ENCODE measurements at places on chromosomes 7 and 10.

DNA sequence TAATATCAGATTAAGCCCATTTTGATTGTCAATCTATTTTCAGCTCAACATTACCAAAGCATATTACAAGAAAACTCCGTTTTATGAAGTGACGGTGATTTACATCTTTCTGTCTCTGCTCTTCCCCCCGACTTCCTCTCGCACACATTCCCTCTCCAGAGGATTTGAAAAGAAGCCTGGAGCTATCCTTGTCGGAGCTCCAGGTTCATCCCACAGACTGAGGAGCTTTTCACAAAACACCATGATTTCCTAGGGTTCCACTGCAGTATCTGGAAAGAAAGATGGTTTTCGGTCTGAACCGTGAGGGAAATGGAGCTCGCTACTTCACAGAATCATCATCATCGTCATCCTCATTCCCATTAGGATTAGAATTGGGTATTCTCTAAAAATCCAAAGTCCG is 655.5 kb upstream of the MGMT start:
- no peak for DNase-seq

DNA sequence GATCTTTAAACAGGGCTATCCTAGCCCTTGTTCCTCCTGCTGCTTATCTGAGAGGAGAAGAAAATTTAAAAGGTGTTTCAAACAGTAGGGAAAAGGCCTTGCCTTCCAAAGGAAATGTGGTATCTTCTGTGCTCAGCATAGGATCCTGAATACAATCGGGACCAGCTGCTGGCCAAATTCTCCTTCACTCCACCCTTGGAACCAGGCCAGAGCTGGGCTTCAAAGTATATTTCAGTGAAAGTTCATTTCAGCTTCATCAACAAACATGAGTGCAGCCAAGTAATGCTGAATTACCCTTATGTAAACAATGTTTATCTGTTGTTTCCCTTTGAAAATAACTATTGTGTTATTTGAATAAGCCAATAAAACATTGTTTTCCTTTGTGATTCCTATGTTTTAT is 146.5 kb upstream of the MEOX2 start:
- DNase-seq = no peak

GRCh38 chr7:67470256-67470751 is 473.7 kb downstream of the TYW1 start:
- no peak for DNase-seq

DNA sequence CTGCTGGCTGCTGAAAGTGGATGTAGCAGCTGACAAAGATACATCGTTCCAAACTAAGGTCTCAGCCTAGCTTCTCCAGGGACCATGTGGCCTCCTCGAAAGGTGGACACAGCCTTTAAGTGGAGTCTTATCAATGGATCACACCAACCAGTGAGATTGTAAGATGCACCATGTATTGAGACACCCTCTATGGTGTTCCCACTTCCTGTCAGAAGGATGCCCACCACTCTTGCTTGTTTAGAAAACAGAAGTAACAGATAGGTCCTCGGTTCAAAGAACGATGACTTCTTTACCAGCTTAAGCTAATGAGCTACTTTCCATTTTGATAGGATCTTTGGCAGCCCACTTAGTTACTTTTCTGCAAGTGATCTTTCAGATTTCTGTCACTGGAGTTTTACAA is 34.3 kb downstream of the SLC25A13 start:
- DNase-seq = no peak

DNA sequence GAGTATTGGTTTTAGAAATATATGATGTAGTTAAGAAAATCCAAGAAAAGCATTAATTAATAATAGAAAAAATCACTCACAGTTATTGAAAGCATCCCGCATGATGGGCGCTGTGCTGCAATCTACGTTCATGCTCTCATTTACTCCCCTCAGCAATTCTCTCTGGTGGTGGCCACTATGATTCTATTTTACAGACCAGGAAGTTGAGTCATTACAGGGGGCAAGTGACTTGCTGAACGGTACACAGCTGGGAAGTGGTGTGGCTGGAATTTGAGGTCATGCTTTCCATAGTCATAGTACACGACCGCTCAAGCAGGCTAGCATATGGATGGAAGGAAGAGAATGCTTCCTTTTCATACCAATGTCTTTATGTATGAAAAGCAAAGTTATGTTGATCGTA is 117.4 kb downstream of the TES start:
- DNase-seq = no peak

DNA sequence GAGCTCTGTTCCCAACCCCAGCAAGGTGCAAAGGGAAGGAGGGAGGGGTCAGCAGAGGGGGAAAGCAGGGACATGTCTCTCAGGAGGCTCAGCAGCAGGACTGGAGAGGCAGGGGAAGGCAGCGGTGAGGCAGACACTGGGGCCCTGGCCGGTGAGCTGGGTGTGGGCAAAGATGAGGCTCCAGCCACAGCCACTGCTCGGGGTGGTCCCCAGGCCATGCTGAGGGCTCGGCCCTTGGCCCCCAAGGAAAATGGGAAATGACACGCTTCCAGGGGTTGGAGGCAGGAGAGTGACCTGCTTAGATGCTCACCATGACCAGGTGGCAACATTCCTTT is 35.4 kb upstream of the CHST15 start:
- DNase-seq = no peak

- DNase-seq = no peak
Observed at GRCh38 chr7:13835442-13835841, 154.0 kb downstream of the ETV1 start.

DNA sequence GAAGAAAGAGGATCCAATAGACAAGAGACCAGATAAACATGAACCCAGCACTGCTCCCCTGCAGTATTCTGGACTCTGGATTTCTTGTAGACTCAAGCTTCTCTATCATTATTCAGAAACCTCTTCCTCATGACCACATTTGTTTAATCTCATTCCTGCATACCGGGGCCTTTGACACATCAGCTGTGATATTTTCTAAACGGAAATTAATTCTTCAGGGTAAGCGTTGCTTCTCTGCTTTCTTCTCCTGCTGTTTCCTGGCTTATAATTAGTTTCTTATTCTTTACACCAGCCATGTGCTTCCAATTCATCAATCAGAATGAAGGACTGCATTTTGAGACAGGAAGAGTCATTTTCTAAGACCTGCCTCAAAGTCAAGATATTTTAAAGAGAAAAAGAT is 54.2 kb upstream of the TARP start:
- DNase-seq = no peak

DNA sequence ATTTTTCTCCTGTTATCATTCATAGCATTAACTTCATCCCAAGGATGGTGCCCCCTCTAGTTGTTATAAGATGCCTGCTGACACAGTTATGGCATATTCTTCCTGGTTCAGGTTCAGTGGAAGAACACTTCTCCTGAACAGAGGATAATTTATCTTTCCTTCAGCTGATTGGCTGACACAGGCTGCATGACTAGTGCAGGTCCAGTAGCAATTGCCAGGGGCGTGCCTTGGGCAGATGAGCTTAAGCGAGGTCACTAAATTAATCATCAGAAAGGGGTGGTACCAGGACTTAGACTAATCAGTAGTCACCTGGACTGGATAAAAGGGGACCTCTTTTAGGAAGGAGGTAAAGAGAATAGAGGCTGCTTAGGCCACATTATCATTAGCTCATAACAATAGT is 42.3 kb downstream of the BZW2 start:
- no peak for DNase-seq

DNA sequence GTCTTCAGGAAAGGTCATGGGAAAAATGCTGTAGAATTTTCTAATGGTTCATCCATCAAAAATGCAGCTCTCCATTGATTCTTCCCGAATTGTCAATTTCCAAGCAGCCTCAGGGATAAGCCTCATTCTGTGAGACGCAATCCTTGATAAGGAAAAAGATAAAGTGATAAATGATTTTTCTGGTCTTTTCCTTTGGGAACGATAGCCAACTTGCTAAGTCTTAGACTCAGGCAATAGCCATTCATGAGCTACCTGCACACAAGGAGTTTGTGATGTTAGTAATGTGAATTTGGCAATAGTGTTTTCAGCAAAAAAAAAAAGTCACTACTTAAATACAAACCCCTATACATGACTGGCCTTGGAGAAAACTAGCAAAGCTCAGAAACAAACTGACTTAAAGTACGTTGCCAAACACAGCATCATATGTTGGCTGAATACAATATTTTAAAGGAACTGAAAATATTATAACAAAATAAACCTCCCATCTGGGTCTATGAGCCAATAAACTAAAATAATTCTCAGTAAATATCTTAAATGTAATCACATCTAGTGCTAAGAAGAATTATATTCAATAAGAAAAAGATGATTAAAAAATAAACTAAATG is 75.5 kb downstream of the KLF6 start:
- DNase-seq = no peak

DNA sequence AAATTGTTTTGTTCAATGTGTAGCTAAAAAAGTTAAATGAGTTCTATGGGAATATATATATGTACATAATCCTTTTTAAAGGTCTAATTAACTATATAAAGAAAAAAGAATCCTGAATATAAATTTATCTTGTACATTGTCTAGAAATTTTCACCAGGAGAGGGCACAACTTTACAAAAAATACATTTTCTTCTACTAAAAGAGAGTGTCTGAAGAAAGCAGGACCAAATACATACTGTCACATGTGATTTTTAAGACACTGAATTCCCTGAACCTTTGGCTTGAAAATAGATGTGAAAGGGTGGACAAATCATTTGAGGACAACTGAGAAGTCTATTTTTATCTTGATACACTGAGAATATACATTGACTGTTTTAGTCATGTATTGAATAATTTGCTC is 204.3 kb downstream of the DGKB start:
- no peak for DNase-seq

DNA sequence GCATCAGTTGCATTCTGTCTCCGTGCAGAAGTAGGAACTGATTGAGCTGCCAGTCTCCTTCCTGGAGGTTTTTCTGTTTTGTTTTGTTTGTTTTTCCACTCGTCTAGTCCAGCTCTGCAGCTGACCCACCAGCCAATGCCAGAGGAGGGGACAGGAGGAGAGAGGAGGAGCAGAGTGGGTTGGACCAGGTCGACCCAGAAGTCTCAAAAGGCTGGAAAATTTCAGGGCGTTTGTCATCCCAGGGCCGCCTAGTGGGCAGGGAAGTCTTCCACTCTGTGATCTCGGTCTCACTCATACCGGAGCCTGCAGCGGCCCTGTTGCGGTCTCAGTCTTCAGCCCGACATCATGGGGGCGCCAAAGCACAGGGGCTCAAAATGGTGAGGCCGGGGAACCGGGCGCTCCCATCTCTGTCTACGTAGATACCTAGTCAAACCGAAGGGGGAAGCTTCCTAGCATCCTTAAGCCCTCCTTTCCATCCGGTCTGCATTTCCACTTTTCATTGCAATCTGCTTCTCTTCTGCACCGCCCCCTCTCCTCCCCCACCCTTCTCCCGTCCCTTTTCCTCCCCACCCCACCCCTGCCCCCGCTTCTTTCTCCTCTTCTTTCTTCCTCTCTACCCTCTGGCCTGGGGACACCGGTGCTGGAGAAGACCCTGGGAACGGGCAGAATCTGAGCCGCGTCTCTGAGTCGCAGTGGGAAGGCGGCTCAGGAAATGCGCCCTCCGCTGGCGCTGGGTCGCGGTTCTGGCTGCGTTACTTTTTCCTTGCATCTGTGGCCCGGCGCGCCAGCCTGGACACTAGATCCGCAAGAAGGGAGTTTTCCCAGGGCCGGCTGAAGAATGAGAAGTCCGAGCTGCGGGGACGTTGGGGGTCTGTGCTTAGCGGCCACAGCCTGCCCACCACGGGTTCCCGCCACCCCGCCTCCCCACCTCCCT is 16.2 kb upstream of the PAX2 start:
- no peak for DNase-seq

GRCh38 chr10:1057106-1057657 is 997 bp downstream of the WDR37 start:
- DNase-seq = no peak

DNA sequence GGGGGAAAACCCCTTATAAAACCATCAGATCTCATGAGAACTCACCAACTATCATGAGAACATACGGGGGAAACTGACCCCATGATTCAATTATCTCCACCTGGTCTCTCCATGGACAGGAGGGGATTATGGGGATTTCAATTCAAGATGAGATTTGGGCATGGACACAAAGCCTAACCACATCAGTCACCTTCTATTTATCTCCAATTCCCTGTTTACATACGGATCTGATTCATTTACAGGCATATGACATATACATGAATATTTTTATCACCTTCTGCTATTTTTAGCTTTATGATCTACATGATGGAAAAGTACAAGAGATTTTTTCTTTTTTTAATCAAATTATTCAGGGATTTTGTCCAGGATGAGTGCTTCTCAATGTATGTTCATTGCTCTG is 944.5 kb downstream of the REEP3 start:
- no peak for DNase-seq

DNA sequence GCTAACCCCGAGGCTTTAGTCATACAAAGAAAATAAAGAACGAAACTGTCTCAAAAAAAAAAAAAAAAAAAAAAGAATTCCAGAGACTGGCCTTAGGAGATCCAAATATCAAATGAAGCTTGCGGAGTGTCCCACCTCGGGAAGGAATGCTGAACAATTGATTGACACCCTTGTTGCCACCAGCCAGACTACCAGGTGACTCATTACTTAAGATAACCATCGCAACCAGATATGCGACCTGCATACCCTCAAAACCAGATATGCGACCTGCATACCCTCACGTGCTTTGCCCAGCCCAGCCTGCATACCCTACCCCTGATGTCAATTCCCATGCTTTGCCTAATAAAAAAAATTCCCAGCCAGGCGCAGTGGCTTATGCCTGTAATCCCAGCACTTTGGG is 2.7 kb upstream of the PRKRIP1 start:
- DNase-seq = no peak

GRCh38 chr10:22638863-22639262 is 75.5 kb downstream of the PIP4K2A start:
- no peak for DNase-seq

- no peak for DNase-seq
Observed at GRCh38 chr7:28081016-28081415, 99.6 kb downstream of the JAZF1 start.

DNA sequence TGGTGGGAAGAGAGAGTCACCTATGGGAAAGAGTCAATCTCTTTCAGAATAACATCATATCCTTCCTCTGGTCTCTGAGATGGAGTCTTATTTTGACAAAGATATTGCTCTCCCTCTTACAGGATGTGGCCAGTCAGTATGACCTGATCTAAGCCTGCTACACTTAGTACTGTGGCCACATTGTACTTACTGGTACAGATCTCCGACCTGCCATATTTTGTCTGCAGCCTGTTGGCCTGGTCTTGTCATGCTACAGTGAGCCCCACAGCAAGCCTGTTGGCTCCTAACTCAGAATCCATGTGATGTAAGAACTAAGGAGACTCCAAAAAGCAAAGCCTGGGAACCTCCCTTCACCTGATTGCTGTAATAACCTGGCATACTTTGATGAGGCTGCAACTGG is 377.8 kb downstream of the SFMBT2 start:
- DNase-seq = no peak
